ENCODE measurements at places on chromosomes 6 and 20.
A peak's percentile ranks its signal among the peaks of the same experiment; 100 is the strongest.

DNA sequence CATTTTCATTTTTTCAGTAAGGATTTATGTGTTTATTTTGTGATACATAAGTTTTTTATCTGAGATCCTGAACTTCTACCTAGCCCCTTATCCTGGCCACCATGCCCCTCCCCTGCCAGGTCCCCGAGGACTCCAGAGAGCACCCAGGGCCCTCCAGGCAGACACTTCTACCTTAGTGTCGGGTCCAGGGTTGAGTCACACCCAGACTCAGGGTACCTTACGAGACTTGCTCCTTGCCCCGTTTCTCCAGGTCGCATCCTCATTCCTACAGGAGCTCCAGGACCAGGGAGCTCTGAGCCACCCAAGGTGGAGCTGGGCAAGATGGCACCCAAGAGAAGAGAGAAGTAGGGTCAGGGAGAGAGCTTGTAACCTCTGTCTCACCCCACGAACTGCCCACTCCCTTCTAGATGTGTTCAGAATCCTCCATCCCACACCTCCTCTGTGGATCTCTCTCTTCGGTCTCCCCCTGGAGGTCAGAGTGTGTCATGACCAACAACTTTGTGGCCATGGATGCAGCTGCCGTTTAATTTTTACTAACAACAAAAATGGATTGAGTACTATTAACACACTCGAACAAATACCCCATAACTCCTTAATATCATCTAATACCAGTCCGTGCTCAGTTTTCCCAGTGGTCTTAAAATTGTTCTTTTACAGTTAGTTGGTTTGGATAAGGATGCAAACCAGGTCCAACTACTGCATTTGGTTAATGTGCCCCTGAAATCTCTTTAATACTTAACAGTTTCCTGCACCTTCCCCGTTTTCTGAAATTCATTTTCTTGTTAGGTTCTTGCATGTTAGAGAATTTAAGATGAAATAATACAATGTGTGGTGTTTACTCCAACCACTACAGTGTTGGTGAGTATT is 130.6 kb upstream of the INSM1 start:
- peak; percentile 7 for DNase-seq

DNA sequence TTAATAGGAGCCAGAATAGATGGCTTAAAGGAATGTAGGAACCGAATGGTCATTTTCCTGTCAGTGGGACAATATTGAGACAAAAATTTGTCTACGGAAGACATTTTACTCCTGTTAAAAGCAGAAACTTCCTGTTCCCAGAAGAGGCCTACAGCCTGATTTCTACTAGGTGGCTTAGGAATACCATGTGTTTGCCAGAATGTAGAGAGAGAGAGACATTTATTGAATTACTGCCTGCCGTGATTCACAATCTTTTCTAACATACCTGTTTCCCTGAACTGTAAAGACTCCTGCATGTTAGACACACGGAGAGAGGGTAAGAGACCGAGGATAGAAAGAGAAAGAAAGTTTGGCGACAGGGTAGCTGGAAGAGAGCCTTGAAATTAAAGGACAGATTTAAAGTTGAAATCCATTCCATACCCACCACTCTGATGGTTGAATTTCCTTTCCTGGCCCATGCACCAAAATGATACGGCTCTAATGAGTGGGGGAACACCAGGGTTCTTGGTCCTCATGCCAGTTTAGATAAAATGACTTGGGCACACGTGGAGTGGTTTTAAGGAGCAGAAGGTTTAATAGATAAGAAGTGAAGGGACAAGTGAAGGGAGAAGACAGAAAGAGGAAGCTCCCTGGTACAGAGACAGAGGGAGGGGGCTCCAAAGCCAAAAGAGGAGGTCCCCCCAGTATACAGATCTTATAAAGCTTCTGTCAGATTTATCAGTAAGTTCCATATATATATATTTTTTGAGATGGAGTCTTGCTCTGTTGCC is 22.5 kb downstream of the NCOA3 start:
- DNase-seq = no peak

- peak; percentile 72 for DNase-seq
These were observed 2.2 kb downstream of the BRD2 start for GRCh38 chr6:32970413-32971241.

- no peak for DNase-seq
These were observed 5.8 kb upstream of the EEF1E1 start for GRCh38 chr6:8108031-8108660.

- DNase-seq = no peak
These were observed 82.4 kb downstream of the MAFB start for GRCh38 chr20:40606660-40607059.

GRCh38 chr20:3739054-3739925 is 6.8 kb downstream of the HSPA12B start:
- DNase-seq = no peak

- peak; percentile 70 for DNase-seq
These were observed at the start of gene RNF114 for GRCh38 chr20:49936153-49937026. Gene RNF114, plus strand, starts transcription at chr20:49936397. Its CDS starts 16 bp downstream, at chr20:49936413.

DNA sequence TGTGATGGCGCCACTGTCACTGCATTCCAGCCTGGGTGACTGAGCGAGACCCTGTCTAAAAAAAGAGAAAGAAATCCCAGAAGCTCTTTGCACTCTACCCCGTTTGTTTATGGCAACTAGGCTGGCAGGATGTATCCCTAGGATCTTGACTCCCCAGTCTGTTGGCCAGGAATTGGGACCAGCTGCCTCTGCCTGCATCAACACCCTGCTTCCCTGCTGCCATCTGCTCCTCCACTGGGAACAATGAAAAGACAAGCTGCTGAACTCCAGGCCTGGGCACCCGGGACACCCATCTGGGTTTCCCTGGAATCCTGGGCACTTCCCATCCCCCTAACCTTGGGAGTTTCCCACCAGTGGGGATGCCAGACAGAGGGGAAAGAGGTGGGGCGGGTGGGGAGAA is 64.9 kb downstream of the CPNE5 start:
- no peak for DNase-seq

DNA sequence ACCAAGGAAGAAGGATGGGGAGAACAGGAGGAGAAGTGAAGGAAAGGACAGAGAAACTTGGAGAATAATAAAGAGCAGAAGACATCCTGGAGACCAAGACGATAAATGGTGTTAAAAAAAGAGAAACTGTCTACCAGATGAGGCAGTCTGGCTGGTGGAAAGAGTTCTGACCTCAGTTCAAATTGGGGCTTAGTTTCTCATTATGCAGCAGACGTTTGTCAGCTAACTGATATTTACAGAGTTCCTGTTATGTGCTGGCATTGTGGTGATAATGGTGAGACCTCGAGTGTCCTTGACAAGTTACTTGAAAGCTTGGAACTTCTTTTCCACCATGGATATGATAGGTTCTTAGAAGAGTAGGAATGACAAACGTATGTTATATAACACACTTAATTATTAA is 142.7 kb downstream of the LRRC1 start:
- no peak for DNase-seq

DNA sequence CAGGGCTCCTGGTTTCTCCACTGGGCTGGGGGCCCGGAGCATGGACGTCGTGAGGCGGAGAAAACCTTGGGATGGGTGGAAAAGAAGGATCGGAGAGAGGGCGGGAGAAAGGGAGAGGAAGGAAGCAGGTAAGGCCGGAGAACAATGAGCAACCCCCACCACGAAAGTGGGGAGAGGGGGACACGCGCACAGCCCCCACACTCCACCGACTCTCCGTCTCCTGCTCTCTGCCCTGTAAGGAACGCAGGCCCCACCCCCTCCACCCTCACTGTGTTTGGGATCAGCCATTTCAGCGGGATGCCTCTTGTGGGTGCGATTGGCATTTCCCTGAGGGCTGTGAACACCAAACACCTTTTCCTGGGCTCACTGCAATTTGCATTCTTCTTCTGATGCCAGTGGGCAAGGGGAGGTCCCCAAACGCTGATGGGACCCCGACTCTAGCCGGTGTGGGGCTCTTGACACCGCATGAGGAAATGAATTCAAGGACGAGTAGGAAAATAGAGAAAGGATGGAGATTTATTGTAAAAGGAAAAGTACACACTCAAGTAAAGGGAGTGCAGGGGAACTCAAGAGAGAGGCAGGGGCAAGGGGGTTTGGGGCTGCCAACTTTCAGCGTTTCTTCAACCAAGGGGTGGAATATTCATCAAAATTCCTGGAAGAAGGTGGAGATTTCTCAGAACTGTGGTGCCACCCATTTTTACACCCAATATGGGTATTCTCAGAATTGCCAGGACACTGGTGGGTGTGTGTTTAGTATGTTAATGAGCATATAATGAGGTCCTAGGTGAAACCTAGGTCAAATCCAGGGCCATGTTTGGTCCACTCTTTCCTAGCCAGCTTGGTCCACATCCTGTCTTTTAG is 13.1 kb upstream of the RAET1L start:
- no peak for DNase-seq

DNA sequence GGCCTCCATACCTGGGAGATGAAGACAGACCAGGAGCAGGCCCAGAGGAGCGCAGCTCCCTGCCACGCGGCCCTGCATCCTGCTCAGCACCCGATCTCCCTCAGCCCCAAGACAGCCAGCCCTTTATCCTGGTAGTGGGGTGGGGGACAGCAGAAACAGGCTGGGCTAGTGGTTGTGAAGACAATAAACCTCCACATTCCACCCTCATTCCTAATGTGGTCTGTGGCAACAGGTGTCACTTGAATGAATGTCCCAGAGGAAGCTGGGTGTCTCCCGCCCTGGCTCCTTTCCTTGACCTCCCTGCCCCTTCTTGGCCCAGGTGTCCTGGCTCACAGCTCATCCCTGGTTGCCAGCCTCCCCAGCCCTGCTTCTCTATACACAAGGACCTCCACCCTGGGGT is at the start of gene C6orf15:
TSS of gene C6orf15 (minus strand) at position 98 of the 400 bp plus-strand sequence. CDS start at position 78, 20 bp downstream.
- no peak for DNase-seq

DNA sequence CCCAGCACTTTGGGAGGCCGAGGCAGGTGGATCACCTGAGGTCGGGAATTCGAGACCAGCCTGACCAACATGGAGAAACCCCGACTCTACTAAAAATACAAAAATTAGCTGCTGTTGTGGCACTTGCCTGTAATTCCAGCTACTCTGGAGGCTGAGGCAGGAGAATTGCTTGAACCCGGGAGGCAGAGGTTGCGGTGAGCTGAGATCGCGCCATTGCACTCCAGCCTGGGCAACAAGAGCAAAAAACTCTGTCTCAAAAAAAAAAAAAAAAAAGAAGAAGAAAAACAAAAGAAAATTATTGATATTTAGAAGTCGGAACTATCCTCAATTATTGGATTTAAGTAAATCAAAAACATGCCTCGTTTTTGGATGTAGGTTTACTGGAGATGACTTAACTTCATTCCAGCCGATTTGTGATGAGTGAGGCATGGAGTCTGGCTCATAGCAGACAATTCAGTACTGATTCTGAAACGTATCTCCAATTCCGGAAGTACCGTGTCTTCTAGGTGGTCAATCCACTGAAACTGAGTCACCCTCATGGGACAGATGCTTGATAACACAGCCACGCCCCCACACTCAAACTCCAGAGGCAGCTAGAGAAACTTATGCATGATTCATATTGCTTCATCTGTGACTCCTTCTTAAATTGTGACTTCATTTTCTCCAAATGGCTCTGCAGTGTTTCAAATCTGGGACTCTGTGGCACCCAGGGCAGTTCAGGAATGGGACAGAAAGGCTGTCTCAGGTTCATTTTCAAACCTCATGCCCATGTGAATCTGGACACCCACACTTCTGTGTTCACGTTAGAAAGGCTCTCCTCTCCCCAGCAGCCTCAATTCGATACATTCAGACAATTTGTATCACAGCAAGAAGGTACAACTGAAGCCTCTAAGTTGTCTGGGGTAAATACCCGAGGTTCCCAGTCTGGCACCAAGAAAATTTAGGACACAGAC is 110.4 kb upstream of the ARMC2 start:
- no peak for DNase-seq

GRCh38 chr20:60480950-60481742 is 522.9 kb downstream of the CDH26 start:
- no peak for DNase-seq

- DNase-seq = no peak
These were observed 17.2 kb downstream of the TXNDC5 start for GRCh38 chr6:7893342-7893741.

DNA sequence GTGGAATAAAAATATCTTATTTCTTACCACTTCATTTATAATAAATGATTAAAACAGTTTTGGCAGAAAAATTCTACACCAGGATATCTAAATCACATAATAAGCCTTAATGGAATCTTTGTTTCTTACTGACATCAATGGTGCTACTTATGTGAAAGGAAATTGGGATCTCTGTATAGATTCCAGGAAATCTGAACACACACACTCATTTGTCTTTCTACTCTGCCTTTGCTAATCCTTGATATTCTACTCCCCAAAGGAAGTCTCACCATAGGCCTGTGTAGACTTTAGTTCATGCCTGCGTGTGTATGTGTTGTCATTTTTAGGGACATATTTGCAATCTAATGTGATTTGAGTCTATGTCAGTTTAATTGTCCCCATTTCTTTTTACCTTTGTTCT is 7.9 kb downstream of the ADGRB3 start:
- DNase-seq = no peak

DNA sequence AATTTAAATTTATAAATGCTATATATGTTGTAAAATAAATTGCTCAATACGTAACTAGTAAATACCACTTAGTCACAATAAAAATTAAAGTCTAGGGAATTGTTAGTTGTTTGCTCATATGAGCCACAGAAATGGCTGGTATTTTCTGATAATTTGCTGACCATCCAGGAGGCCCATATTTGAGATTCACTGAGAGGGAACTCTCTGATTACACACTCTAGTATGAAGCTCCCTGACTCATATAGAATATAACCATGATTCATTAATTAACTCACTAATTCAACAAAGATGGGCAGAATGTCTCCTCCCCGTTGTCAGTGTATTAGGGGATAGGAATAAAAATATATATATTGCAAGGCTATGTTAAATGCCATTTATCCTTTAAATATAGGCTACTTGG is 46.6 kb upstream of the TMEM30A start:
- no peak for DNase-seq

DNA sequence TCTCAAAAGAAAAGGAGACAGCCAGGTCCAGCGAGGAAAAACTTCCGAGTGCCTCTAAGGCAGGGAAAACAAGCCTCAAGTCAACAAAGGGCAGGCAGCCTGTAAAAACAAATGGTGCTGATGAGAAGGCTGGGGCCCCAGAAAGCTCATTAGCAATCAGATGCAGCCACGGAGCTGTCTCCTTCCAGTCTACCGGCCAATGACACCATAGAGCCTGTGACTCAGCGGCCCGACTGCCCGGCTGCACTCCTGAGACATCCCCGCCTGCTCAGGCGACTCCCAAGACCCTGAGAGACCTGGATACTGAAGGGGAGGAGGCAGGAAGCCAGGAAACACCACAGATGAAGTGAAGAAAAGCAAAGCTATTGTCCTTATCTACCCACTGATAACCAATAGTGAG is 120.1 kb upstream of the HDDC2 start:
- DNase-seq = no peak

GRCh38 chr6:2103765-2104523 is 141.5 kb downstream of the GMDS start:
- DNase-seq = peak; percentile 85

DNA sequence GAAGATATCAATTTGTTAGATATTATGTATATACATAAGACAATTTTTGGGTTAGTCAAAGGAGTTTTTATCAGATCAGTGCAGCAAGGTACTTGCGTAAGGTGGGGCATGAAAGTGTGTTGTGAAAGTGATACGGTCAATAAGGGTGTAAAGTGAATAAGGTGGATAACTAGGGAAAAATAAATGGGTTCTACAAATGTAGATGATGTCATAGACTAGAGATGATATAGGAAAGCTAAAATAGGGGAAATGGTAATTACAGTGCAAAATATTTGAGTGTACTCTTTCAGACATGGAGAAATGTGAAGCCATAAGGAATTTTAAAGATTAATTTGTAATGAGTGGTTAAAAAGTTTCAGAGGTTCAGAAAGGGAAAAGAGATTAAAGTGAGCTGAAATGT is 180.6 kb upstream of the KHDRBS2 start:
- no peak for DNase-seq

- no peak for DNase-seq
These were observed 38.6 kb downstream of the RIPOR2 start for GRCh38 chr6:24897186-24897585.

- DNase-seq = no peak
These were observed 8.1 kb downstream of the NPBWR2 start for GRCh38 chr20:64099086-64099786.

Data from NCI-H2029 treated with DMSO at 0.1 percent for 48 hours (cell line).